CD4-positive, alpha-beta T cell treated with Interleukin-6 at 100 ng/mL for 8 hours (primary cell): ENCODE measurements at places on chromosomes 2 and 18.

DNA sequence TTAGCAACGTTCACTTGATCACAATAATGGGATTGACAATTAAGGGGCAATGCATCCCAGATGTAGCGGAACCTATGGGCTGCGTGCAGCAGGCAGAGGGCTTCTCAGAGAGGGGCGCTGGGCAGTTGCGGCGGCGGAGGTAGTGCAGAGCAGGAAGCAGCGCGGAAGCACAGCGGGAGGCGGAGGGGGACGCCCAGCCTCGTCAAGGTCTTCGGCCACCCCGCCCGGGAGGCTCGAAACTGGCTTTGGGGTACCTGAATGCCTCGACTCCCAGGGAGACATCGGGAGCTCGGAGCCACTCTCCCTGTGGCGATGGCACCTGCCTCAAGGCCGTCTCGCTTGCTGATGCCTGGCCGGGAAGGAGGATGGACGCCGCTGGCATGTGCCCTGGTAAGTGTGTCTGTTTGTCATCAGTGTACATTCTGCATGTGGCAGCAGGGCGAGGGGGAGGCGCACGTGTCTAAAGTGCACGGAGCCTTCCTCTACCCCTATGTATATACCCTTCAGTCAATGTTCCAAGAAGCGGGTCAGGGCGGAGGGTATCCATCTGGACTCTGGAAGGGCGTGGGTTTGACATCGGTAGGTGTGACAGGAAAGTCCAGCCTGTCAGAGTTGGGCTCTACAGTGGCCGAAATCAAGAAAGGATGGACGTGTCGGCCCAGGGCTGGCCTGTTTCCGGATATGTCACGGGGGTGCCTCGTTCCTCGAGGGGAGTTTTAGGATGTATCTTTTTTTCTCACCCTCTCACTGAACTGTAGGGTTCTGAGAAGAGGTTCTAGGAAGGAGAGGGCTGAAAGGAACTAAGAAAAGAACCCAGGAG, 7.5 kb upstream of the SP9 start:
- no peak for DNase-seq

GRCh38 chr18:43869451-43870008, 592.2 kb upstream of the SYT4 start:
- DNase-seq: no peak

DNA sequence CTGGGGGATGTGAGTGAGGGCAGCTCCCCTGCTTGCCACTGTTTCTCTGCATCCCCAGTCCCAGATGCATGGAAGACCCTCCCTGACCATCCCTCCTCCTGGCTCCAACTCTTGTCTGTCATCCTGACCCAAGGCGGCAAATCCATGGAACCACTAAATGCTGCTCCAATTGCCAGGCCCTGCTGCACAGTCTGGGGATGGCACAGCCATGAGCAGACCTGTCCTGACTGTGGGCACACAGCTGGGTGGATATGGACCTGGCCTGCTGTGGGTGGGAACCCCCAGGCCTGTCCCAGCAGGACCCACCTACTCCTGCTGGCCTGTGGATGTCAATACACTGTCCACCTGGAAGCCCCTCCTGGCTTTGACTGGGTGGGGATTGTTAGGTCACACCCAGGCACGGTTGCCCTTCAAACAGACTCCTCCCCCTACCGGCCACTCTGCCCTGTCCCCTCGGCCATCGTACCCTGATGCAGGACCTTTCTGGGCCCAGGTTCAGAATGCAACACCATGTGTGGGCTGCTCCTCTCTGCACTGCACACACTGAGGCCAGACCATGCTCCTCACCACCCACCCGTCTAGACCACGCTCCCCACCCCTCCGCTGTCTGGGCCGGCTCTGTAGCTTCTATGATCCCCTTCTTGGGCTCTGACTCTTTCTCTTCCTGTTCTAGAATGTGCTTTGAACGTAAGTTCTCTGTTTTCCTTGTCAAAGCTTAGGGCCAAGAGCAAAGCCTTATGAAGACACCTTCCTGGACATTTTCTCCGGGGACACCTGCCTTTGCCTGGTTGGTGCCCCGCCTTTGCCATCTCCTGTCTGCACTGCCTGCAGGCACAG, 57.9 kb downstream of the INPP5D start:
- no peak for DNase-seq

- DNase-seq: no peak
Observed at GRCh38 chr2:109630441-109631430, 16.6 kb downstream of the SOWAHC start.

DNA sequence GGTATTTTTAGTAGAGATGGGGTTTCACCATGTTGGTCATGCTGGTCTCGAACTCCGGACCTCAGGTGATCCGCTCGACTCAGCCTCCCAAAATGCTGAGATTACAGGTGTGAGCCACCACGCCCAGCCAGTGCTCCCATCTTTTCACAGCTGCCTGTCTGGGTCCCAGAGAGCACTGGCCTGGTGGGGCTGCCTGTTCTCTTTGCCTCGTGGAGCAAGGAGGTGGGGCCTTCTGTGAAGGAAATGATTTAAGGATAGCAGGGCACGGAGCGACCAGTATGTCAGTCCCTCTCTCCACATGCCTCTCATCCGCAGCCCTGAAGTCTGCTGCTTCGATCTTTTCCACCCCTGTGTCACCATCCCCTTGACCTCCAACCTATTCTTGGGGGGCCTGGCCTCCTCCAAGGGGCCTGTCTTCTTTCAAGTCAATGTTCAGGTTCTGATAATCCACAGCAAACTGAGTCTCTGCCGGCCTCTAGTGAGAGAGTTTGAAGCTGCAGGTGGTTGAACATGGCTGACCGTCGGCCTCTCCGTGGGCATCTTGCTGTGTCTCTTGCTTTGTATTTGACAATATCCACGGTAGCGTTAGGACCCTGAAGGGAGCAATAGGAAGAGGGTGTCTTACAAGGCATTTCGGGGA, 28.2 kb upstream of the GIGYF2 start:
- DNase-seq: no peak

DNA sequence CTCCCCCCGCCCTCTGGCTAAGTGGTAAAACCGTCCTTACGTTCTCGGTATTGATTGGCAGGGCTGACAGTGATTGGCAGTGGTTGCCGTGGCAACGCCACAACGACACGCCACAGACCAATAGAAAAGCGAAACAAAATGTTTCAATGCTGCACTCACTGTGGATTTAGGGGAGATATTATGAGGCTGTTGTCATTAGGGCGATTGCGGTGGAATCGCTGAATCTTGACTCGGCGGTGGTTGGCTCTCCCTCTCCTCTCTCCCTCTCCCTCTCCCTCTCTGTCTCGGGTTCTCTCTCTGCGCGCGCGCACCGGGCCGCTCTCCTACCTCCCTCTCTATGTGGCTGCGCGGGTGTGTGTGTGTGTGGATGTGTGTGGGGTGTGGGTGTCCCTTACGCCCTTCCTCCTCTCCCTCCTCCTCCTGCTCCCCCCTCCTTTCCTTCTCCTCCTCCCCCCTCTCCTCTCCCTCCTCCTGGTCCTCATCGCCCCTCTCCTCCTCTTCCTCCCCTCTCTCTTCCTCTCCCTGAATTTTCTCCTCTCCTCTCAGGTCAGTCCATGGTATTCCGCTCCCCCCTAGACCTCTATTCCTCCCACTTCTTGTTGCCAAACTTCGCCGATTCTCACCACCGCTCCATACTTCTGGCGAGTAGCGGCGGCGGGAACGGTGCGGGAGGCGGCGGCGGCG, at the start of gene SIX3:
Gene SIX3 (plus strand): TSS at position 152 of the 684 bp plus-strand sequence. CDS start 403 bp downstream, at position 555.
- DNase-seq: no peak

GRCh38 chr2:9143264-9143815, 63.3 kb upstream of the ASAP2 start:
- no peak for DNase-seq

GRCh38 chr18:3709205-3709604, 259.2 kb downstream of the TGIF1 start:
- no peak for DNase-seq

DNA sequence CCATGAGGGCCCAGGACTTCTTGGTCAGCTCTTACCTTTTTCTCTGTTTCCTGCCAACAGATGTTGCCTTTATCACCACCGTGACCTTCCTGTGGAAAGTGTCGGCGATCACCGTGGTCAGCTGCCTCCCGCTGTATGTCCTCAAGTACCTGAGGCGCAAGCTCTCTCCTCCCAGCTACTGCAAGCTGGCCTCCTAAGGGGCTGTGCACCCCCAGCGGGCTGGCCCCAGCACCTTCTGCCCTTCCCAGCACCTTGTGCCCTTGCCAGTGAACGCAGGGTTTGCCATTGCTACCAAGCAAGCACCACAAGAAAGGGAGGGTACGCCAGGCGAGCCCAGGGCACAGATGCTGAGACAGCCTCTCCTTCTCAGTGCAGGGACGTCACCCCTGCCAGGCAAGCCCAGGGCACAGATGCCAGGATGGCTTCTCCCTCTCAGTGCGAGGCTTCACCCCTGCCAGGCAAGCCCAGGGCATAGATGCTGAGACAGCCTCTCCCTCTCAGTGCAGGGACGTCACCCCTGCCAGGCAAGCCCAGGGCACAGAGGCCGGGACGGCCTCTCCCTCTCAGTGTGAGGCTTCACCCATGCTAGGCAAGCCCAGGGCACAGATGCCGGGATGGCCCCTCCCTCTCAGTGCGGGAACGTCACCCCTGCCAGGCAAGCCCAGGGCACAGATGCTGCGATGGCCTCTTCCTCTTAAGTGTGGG, 18.4 kb upstream of the NFATC1 start:
- DNase-seq: no peak

DNA sequence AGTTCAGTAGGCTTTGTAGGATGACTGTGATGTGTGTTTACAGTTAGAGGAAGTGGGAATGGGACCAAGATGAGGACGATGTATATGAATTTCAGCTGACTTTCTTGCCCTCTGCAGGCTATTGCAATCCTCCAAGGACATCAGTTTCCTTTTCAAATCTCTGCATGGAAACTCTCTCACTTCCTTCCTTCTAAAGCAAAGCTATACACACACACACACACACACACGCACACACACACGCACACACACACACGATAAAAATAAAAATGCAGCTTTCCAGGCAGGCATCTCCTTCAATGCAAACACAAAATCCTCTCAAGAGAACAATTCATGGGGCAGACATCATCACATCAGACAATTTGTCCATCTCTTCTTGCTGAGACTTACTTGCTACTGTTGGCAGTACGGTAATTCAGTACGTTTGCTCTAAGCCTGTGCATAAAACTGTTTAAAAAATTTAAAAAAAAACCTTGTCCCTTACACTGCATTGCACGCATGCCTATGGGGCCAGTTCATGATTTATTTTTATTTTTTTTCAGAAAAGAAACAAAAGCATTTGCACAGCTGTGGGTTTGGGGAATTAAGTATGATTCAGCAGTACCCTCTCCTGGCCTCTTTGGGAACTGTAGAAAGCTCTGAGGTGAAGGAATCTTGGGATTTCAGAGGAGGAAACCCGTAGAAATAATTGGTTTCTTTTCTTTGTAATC, 27.1 kb upstream of the ICOS start:
- peak; percentile 29 for DNase-seq

- peak; percentile 49 for DNase-seq
Observed at GRCh38 chr2:9770308-9771100, 72.8 kb upstream of the TAF1B start.

GRCh38 chr2:85266146-85267041, 61.4 kb downstream of the TGOLN2 start:
- DNase-seq: peak; percentile 61

GRCh38 chr2:241816431-241817121, 7.6 kb downstream of the NEU4 start:
- no peak for DNase-seq

- no peak for DNase-seq
Observed at GRCh38 chr18:44080054-44080453, 600.6 kb upstream of the SETBP1 start.

GRCh38 chr2:172285010-172285621, 142.3 kb upstream of the ITGA6 start:
- no peak for DNase-seq

GRCh38 chr2:73249636-73250035, 15.5 kb downstream of the CCT7 start:
- DNase-seq: no peak

DNA sequence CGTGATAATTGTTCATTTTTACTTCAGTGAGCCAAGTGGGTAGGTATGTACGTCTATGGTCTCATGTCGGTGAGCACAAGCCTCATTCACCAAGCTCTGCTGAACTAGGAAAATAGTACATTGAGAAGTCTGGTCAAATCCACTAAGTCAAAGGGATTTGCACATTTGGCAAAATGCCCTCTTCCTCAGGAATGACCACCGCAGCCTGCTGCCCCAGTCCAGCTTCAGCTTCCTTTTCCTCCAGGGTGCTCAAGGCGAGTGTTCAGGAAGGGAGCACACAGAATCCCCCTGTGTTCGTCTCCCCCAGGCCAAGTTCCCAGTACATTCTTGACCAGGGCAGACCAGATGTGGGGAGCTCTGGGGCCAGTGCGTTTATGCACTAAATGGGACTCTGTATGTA, 23.0 kb downstream of the TCF7L1 start:
- no peak for DNase-seq

DNA sequence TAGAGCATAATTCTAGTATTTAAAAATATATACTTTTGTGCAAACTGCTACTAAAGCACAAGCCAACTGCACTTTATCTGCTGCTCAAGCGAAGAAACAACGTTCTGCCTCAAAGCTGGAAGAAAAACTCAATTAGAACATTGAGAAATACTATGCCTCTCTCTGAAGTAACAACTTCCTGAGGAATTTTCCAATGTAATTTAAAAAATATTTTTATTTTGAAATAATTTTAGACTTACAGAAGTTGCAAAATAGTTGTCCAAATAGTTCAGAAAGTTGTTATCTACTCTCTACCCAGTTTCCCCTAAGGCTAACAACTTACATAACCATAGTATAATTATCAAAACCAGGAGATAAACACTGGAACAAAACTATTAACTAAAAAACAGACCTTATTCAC, 12.3 kb upstream of the POLI start:
- no peak for DNase-seq

- no peak for DNase-seq
Observed at GRCh38 chr18:74869904-74870863, 272.5 kb downstream of the ZNF407 start.

DNA sequence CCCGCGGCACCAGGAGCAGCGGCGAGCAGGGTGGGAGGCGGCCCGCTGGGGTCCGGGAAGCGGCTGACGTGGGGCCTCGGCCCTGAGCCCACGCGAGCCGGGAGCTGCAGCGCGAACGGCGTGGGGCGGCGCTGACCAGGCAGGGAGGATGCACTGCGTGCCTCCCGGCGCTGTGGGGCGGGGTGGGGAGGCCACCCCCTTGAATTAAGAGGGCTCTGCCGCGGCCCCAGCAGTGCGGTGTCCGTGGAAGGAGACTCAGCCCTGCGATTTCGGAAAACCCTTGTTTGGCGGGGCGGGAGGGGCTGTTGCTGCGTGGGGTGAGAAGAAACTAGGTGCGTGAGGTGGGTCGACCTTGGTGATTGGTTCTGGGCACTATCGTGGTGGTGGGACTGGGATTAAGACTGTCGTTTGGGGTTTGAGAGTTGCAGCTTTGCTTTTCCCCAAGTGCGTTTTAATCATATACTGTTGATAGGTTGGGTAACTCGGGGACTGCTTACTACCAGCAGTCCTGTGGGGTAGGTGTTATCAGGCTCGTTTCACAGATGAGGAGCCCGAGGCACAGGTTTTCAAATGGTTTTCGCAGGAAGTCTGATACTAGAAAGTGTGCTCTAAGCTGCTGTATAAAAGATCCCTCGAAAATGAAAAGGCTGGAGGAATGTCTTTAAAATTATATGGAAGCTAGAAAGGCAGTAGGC, 722 bp downstream of the ACSL3 start:
- DNase-seq: peak; percentile 14
